Activated T-helper 1 cell treated with anti-CD3 and anti-CD28 coated beads, Interleukin-12 subunit alpha, Interleukin-12 subunit beta, Interleukin-2, Interleukin-4 antibody, amounts not matched to agents 30 ng/mL and 10 ng/mL and 1 ng/mL, durations not matched to agents 14 hours and 24 hours and 36 hours (primary cell): ENCODE measurements at places on chromosomes 3 and 15. TPM values are rescaled to one million over a fixed set of nuclear protein-coding genes. Genes with fewer than 3 reads are reported as not detected.

DNA sequence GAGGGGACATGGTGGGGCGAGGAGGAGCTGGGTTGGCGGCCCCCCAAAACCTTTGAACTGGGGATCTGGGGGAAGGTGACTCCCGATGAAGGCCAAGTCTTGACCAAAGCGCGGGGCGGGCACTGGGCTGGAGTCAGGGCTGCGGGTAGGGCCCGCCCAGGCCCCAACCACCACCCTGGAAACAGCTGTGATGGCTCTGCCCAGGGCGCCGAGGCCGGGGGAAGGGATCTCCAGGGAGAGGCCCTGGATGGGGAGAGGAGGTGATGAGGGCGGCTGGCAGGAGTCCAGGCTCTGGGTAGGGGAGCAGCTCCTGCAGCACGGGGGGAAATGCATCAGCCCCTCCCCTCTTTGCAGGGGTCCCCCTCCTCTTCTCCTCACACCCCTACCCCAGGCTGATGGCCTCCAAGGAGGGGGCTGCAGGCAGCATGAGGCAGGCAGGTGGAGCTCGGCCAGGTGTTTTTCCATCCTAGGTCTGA is 5.9 kb upstream of the C15orf39 start:
- H3K27ac ChIP-seq = no peak overlapping the region
- peaks cover 36% of the 10 kb centered on the region for H3K4me1 ChIP-seq
- peaks cover 17% of the 10 kb centered on the region for H3K27me3 ChIP-seq
- no peaks in the 10 kb centered on the region for H3K36me3 ChIP-seq
- DNase-seq = no peak

Gene CLDN18
- not detected in 2 replicates for total RNA-seq

GRCh38 chr15:48084759-48085590 is 35.8 kb upstream of the SLC24A5 start:
- no peaks in the 10 kb centered on the region for H3K36me3 ChIP-seq
- peaks cover 8% of the 10 kb centered on the region for H3K27me3 ChIP-seq
- no peaks in the 10 kb centered on the region for H3K4me1 ChIP-seq
- no peak overlapping the region for H3K27ac ChIP-seq
- no peak for DNase-seq

DNA sequence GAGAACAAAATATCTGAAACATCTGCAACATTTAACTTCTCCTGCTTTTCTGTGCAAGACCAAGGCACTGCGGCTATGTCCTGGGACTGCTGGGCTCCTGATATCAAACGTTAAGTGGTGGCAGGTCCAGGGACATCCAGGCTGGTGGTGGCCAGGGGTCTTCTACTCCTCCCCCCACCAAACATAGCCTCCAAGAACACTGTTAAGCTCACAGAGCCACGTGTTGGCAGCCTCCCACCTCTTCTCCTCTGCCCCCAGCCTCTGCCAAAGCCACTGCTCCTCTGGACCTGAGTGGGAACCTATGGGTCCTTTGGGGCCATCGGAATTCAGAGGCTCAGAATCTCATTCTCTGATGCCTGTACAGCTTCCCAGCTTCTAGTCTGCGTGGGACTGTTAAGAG is 325.7 kb downstream of the ARRDC4 start:
- no peak overlapping the region for H3K4me3 ChIP-seq
- no peak overlapping the region for H3K27ac ChIP-seq
- no peak for DNase-seq
- H3K36me3 ChIP-seq = no peaks in the 10 kb centered on the region
- H3K4me1 ChIP-seq = no peaks in the 10 kb centered on the region

DNA sequence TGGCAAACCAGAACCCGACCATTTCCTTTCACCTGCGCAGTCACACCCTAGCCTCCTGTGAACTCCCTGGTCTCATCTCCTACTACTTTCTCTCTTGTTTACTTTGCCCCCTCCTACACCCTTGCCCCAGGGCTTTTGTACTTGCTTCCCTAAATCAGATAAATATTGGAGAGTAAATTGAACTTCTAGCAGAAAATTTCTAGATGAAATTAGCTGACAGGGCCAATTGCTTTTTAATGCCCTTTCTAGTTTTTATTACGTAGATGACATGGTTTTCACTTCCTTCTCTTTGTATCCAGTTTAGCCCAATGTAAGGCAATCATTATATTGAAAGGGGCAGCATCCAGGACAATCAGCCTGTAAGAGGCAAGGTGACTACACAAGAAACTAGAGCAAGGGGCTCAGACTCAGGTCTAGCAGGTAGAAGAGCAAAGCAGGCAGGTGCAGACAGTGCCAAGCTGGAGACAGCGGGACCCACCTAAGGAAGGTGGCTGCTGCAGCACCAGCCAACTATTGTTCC is 56.2 kb upstream of the TOPAZ1 start:
- H3K27ac ChIP-seq = no peak overlapping the region
- no peaks in the 10 kb centered on the region for H3K36me3 ChIP-seq
- DNase-seq = no peak
- H3K27me3 ChIP-seq = peaks cover 10% of the 10 kb centered on the region
- no peaks in the 10 kb centered on the region for H3K4me1 ChIP-seq
- H3K4me3 ChIP-seq = no peak overlapping the region

DNA sequence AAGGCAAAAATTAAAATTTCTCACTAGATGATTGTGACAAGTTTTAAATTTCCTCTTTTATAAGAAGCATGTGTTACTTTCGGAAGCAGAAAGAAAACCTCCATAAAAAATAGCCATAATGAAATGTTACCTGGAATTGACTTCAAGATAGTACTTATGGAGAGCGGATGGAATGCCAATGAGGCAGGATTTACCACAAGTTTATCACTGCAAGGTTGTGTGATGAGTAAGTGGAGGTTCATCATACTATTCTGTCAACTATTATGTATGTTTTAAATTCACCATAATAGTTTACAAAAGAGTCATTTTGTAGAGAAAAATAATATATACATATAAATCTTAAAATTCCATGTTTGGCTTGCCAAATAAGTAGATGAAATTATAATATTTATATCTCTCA is 230.3 kb downstream of the SCAPER start:
- DNase-seq = no peak
- peaks cover 2% of the 10 kb centered on the region for H3K27me3 ChIP-seq
- H3K36me3 ChIP-seq = peaks cover 2% of the 10 kb centered on the region
- H3K27ac ChIP-seq = no peak overlapping the region
- H3K4me1 ChIP-seq = no peaks in the 10 kb centered on the region
- no peak overlapping the region for H3K4me3 ChIP-seq

DNA sequence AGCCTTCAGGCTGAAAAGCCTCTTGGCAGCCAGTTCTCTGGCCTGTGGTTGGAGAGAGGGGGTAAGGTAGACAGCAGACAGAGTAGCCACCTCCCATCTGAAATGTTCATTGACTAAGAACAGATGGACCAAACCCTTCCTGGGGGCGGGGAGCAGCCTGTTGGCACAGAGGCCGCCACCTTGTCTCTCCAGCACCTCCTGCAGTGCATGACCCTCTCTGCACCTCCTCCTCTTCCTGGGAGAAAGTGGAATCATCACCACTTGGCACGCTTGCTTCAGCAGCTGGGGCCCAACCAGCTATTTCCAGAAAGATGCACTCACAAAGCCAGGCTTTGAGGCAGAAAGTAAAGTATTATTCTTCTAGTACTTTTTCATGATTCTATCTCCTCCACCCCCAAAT is 313.4 kb upstream of the CHRM5 start:
- H3K27ac ChIP-seq = no peak overlapping the region
- H3K4me3 ChIP-seq = no peak overlapping the region
- H3K27me3 ChIP-seq = no peaks in the 10 kb centered on the region
- DNase-seq = no peak
- no peaks in the 10 kb centered on the region for H3K36me3 ChIP-seq
- H3K4me1 ChIP-seq = no peaks in the 10 kb centered on the region

DNA sequence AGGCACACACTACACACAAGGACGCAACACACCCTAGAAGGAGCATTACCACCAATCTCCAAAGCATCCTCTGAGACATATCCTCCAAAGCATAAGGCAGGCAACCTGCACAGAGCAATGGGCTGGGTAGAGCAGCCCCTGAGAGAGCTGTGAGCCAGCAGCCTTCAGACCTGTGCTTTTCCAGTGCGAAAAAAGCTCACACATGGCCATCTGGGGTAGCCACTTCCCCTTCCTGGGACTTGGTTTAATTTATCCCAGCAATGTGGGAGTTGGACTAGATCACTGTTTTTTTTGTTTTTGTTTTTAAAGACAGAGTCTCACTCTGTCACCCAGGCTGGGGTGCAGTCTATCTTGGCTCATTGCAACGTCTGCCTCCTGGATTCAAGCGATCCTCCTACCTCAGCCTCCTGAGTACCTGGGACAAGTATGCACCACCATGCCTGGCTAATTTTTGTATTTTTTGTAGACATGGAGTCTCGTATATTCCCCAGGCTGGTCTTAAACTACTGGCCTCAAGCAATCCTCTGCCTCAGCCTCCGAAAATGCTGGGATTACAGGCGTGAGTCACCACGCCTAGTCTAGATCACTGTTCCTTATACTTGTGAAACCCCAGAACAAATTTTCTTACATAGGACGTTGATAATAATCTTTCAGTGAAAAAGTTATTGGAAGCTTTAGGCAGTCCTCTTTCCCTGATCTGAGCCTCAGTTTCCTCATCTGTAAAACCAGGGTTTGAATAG is 18.9 kb downstream of the PTPN23 start:
- H3K4me1 ChIP-seq = peaks cover 6% of the 10 kb centered on the region
- H3K27me3 ChIP-seq = no peaks in the 10 kb centered on the region
- no peak for DNase-seq
- H3K27ac ChIP-seq = no peak overlapping the region
- H3K36me3 ChIP-seq = peaks cover 7% of the 10 kb centered on the region

DNA sequence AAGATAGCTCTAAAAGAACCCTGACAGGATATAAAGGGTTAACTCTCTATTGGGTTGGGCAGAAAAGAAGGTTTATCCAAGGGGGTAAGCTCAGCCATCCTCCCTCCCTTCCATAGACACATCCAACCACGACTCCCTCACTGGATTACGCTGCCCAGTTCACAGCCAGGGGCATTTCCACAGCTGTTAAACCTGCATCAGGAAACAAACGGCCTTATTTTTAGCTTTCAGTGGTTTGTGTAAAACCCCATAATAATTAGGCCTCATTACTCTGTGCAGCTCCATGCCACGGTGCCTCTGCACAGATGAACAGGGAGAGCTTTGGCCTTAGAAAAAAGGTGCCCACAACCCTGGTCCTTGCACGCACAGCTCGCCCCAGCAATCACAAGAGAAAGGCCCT is 110.6 kb downstream of the GABRB3 start:
- H3K36me3 ChIP-seq = no peaks in the 10 kb centered on the region
- no peak overlapping the region for H3K27ac ChIP-seq
- H3K27me3 ChIP-seq = no peaks in the 10 kb centered on the region
- DNase-seq = no peak
- H3K4me3 ChIP-seq = no peak overlapping the region

Gene RARRES1
- not detected in 2 replicates for total RNA-seq

Gene ZBBX
- not detected in 2 replicates for total RNA-seq

GRCh38 chr15:49096090-49096750 is 50.0 kb upstream of the SECISBP2L start:
- no peak for DNase-seq
- no peak overlapping the region for H3K4me3 ChIP-seq
- H3K4me1 ChIP-seq = no peaks in the 10 kb centered on the region

DNA sequence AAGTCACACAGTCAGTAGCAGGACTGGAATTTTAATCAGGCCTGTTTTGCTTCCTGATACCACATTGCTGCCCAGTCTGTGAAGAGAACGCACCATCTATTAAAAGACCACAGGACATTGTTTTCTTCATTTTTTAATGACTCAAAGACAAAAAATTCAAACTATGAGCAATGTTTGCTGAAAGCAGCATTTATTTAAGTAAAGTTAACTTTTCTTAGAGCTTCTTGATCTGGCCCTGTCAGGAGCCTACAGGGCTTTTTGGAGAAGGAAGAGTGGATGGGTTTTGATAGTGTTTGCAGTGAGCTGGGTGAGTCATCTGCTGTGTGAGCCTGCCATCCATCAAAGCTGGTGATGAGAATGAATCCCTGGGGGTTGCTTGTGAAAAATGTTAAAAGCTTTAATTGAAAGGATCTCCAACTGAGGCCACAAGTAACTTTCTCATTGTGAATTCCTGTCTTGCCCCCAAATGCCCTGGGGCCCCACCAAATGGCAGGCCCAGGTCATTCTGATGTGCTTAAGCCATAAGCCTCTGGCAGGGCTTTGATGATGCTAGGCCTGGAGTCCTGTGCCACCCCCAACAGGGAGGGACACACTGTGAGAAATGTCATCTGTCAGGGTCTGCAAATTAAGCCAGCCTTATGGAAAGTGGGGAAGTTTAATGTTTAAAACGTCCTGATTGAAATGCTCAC is 136.2 kb upstream of the PFN2 start:
- peaks cover 6% of the 10 kb centered on the region for H3K27me3 ChIP-seq
- H3K36me3 ChIP-seq = no peaks in the 10 kb centered on the region
- H3K27ac ChIP-seq = no peak overlapping the region
- no peaks in the 10 kb centered on the region for H3K4me1 ChIP-seq

DNA sequence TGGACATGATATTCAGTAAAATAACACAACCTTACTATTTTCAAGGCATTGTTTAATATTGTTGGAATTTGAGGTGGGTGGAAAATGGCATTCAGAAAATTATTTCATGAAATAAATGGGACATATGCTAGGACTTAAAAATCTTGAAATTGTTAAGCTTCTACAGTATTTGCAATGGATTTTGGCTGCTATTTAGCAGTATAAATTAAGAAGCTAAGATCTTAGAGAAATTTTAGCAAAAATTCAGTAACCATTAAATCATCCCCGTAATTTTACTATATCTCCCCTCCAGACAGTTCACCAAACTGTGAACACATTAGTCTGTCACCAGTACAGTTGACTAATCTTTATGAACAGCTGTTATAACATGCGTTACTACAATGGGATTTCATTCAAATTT is 8.2 kb downstream of the DIPK2A start:
- peaks cover 20% of the 10 kb centered on the region for H3K36me3 ChIP-seq
- no peaks in the 10 kb centered on the region for H3K27me3 ChIP-seq
- H3K4me1 ChIP-seq = peaks cover 27% of the 10 kb centered on the region
- no peak for DNase-seq
- H3K27ac ChIP-seq = no peak overlapping the region

Gene GABRB3
- total RNA-seq = not detected in 2 replicates

DNA sequence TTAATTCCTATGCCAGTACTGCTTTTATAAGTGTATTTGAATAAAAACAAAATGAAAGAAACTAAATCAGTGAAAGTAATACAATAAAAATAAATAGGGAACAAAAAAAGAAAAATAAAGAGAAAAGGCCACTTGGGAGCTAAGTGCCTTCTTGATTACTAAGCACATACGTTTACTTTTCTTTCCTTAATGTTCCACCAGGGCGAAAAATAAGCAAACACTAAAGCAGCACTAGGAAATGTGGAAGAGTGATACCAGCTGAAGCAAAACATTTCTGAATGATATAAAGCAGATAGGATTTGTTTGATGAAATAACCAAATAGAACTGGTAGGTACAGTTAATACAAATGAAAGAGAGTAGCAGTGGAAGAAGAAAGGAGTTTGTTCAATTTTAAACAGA is 132.8 kb upstream of the ZPLD1 start:
- H3K36me3 ChIP-seq = no peaks in the 10 kb centered on the region
- peaks cover 10% of the 10 kb centered on the region for H3K4me1 ChIP-seq
- DNase-seq = no peak
- H3K4me3 ChIP-seq = no peak overlapping the region
